CD4-positive, alpha-beta T cell treated with Interleukin-6 for 4 hours (primary cell): ENCODE measurements at places on chromosomes 7 and 10.

GRCh38 chr7:43914795-43915194 lies 8.4 kb upstream of the URGCP start:
- no peak for DNase-seq

GRCh38 chr7:121139427-121139826 lies 150.9 kb downstream of the CPED1 start:
- DNase-seq: no peak

DNA sequence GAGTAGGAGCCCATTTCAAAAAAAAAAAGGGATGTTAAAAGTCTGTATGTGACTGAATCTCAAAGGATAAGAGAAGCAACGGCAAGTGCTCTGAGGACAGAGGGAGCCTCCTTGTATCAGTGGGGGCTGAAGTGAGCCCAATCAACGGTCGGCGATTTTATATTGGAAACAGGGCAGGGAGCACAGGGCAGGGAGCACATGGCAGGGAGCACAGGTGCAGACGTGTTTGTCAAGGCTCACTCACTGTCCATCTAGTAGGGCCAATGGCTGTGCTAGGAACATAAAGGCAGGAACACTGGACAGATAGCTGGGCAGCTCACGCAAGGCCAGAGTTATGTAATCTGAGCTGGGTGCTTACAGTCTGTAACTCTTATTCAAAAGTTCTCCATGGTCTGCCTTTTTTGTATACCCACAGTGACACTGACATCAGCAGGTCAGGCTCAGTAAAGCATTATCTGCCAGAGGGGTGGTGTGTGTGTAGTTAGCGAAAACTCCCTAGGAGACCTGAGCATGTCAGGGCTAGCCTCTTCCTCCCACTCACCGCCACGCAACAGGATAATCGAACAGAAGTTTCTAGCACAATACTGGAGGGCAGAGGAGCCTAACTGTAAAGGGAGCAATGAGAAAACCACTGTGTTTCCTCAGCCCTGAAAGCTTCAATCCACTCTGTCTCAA lies 15.4 kb downstream of the AKR1B1 start:
- DNase-seq: no peak

DNA sequence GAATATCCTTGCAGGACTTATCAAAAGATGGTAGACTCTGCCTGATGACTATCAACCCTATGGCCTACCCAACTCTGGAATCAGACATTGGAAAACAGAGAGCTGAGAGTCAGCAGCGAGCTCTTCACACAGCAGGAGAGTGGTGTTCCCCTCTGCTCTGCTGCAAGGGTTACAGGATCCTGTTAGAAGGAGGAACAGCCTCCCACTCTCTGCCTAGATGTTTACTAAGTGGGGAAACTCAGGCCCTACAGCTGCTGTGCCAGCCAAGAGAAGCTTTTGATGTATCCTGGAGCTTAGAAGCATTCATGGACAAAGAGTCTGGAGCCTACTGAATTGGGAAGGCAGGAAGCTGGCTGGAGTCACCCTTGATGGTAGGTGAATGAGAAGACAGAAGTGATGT lies 104.6 kb downstream of the ABLIM1 start:
- DNase-seq: no peak

- DNase-seq: no peak
Measured at GRCh38 chr7:2202901-2203765, 29.6 kb downstream of the MAD1L1 start.

GRCh38 chr7:12571691-12572090 lies 1.2 kb downstream of the SCIN start:
- DNase-seq: no peak

- no peak for DNase-seq
Measured at GRCh38 chr10:110821508-110821907, 50.2 kb upstream of the PDCD4 start.

GRCh38 chr10:90218846-90219245 lies 517.5 kb downstream of the KIF20B start:
- no peak for DNase-seq

DNA sequence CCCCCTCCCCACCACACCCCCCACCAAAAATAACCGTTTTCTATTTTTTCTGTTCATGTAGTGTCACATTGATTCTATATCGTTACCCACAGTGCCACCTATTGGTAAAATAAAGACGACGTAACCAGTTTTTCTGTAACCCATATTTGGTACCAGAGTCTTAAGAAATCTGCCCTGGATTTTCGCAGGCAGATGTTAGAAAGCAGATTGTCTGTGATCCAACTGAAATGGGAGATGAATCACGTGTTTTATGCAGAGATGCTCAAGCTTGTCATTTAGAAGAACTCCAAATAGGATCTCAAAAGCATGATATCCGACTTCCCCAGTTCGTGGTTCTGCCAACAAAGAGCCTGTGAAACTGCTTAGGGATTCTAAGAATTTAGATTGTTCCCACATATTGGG lies 261.1 kb upstream of the CSTF2T start:
- no peak for DNase-seq

GRCh38 chr7:100482728-100483089 lies 1.0 kb upstream of the NYAP1 start:
- DNase-seq: no peak

GRCh38 chr10:14727465-14727864 lies 47.2 kb downstream of the FAM107B start:
- DNase-seq: no peak

DNA sequence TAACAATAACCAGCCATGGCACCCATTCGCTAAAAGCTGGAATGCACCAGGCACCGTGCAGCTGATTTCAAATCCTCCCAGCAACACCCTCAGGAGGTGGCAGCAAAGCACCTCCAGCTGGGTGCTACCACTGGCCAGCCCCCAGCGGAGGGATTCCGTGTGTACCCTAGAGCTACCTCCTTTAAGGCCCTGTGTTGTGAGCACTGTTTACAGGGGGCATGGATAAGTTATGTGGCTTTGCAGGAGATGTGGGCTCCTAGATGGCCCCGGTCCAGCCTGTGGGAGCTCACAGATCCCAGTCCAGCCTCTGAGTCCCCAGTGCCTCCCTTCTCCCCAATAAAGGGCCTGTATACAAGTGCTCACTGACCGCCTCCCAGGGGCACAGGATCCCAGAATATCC lies 27.1 kb downstream of the TNRC18 start:
- DNase-seq: peak; percentile 70

- no peak for DNase-seq
Measured at GRCh38 chr7:102967798-102968197, 55.0 kb downstream of the LRRC17 start.

GRCh38 chr10:3172081-3172445 lies 519 bp downstream of the PITRM1 start:
- no peak for DNase-seq

- no peak for DNase-seq
Measured at GRCh38 chr7:24760968-24761367, 3.7 kb upstream of the GSDME start.

DNA sequence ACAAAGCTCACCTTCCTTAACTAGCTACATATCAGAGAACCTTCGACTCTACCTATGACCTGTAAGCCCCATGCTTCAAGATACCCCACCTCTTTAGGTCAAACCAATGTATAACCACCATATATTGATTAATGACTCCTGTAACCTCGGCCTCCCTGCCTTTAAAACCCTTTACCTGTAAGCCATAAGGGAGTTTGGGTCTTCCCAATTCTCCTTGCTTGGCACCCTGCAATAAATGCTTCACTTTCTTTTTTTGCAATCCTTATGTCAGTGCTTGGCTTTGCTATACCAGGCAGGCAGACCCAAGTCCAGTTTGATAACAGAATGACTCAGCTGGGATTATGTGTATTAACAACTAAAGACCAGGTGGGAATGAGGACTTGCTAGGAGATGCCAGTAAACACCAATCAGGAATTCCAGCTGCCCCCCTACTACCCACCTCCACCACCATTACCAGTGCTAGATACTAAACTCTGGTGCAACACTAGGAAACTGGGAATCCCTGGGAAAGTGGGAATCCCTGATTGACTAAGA lies 22.0 kb upstream of the SLC35G1 start:
- no peak for DNase-seq

DNA sequence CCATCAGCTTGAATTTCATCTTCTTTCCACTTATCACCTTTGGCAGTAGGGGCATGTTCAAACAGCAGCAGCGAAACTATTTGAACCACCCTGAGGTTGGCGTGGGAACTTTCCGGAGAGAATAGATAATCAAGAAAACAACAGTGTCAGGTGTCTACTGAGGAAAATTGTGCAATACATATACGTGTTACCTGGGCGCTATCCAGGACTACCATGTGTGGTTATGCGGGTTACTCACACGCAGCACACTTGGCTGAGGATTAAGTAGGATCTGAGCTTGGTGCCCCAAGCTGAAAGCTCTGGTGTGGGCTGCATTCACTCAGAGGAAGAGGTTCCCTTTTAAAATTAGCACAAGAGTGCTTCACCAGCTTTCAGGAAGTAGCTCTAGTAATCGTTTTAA lies 8.8 kb upstream of the ABI1 start:
- DNase-seq: no peak

- DNase-seq: no peak
Measured at GRCh38 chr7:101854084-101854865, 36.8 kb downstream of the CUX1 start.

GRCh38 chr10:10994360-10994759 lies 23.3 kb upstream of the CELF2 start:
- DNase-seq: no peak

GRCh38 chr7:134553976-134554375 lies 5.1 kb downstream of the AKR1B15 start:
- DNase-seq: no peak

GRCh38 chr10:53697038-53697437 lies 924.5 kb upstream of the MBL2 start:
- DNase-seq: no peak

DNA sequence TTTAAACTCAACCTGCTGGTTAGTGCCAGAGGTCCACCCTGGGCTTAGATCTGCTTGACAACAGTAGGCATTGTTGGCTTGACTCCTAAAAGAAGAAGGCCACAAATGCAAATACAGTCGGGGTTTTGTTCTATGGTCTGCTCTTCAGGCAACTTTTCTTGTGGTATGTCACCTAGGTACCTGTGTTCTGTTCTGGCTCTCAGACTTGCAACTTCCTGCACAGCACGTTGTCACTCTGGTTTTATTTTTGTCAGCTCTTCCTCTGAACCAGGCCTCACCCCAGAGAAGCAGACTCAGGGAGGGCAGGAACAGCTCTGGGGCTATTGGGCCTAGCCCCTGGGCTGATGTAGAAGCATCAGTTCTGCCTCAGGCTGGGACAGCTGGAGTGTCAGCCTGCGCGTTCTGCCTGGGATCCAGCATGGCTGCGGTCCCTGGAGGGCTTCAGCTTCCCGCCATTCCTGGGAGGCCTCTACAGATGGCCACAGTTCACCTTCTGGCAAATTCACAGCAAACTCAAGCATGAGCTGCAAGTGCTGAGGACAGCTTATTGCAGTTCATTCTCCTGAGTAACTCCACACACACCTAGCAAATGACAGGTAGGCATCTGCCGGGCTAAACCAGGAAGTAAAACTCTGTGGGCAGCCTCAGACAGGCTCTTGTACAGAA lies 11.0 kb upstream of the PDCD4 start:
- DNase-seq: peak; percentile 75

DNA sequence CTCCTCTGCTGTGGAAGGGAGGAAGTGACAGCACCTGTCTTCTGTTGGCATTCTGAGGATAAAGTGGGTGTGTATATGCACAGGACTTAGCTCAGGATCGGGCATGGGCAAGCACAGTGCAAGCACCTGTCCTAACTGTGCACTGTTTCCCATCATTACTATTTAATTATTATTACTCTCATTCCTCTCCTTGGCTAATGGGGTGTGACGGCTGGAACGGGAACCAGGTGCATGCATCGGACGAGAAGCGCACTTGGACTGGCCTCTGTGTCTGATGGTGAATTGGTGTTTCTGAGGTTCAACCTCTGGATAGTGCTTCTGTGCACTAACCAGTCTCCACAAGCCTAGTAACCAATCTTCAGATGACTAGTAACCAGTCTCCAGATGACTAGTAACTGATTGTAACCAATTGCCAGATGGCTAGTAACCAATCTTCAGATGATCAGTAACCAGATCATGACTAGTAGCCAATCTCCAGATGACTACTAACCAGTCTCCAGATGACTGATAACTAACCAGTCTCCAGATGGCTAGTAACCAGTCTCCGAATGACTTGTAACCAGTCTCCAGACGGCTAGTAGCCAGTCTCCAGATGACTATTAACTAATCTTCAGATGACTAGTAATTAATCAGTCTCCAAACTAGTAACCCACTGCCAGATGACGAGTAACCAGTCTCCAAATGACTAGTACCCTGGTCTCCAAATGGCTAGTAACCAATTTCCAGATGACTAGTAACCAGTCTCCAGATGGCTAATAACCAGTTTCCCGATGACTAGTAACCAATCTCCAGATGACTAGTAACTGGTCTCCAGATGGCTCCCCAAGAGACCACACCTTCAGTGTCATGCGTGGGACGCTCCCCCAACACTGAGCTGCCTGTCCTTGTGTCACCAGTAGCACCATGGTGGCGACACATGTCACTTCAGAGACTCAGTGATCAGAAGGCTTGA lies 85.8 kb downstream of the PAXIP1 start:
- DNase-seq: no peak

GRCh38 chr7:128106821-128107220 lies 75.6 kb upstream of the LRRC4 start:
- no peak for DNase-seq

DNA sequence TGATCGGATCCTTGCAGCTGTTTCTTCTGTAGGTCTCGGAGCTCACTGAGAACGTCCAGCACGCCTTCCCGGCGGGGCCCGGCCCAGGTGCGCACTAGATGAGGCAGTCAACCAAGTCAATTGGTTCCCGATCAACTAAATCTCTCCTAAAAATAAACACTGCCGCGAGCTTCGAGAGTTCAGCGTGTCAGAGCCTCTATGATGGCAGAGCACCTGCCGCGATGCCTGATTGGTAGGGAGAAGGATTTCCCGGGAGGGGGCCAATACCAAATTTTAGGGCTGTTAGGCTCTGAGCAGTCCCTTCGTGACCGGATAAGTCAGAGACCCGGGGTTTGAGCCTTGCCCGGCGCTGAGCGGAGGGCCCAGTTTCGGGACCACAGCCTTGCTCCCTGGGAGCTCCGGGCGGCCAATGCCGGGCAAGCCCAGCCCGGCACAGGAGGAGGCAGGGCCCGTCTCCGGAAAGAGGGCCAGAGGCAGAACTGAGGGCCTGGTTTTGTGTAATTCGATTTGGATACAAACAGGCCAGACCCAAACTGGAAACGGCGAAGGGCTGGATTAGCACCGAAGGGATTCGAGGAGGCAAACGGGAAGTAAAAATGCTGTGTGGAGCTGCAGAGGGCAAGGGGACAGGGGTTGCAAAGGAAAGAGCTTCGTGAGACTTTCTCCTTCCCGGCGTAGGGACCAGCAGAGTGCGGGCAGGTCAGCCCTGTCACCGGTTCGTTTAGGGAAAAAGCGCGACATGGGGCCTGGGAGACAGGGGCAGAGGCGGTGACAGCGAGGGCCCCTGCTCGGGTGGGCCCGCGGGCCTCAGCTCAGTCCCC lies 569 bp downstream of the SLC26A5 start:
- DNase-seq: no peak

DNA sequence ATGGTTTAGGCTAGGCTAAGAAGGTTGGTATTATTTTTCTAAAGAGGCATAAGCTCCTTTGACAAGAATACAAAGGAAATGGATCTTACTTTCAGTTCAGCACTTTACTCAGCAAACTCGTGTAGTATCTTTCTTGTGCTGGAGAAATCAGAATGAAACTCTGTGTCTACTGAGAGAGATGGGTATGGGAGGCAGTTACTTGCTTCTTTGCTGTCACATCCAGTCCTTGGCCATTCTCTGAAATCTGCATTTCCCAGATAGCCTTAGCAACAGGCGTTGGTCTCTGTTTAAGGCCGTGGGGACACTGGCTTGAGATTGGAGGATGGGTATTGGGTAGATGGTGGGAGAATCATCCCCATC lies 180.5 kb downstream of the NRP1 start:
- no peak for DNase-seq
